Stimulated activated CD8-positive, alpha-beta memory T cell treated with anti-CD3 and anti-CD28 coated beads, Interleukin-4, amount 100 ng/mL, for 24 hours (primary cell): ENCODE measurements at places on chromosomes 3 and 15.

GRCh38 chr15:40493089-40493840, 22.5 kb downstream of the CHST14 start:
- peak; percentile 11 for DNase-seq

DNA sequence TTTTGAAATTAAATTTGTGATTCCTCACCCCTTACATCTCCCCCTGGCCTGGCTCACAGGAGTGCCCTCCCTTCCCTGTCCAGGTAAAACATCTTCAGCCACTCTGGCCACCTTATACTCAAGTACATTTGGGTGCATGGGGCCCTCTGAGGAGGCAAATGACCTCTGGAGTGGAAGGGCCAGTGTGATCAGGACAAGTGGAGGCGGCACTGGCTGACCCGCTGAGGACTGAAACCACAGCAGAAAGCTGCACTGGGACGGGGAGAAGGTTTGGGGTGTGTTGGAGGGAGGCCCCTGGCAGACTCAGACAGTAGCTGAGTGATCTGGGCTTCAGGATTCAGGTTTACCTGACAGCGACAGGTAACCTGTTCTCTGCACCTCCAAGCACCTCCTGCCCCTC, 24.2 kb downstream of the HES1 start:
- DNase-seq, result no peak

DNA sequence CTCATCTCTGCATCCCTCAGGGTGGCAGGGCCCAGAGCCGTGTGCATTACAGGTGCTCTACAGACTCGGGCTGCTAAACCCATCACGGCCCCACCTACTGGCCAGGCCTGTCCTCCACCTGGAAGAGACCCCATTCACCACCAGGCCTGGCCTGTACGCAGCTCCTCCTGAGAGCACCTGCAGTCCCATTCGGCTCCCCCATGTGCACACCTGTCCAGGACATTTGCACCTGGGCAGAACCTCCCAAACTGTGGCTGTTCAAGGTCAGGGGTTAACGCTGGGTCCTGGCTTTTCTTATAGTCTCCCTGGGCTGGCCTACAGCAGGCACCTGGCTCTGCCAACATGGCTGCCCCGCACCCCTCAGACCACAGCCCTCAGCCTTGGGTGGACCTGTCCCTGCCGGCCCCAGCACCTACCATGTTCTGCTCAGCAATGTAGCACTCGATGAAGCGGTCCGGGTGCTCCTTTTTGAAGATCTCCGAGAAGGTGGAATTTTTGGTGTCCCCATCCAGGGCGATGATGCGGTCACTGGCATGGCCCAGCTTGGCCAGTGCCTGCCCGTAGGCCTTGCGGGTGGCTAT, 25.7 kb downstream of the TKT start:
- DNase-seq, result no peak

- no peak for DNase-seq
Observed at GRCh38 chr3:174613173-174613572, 246.0 kb upstream of the NAALADL2 start.

DNA sequence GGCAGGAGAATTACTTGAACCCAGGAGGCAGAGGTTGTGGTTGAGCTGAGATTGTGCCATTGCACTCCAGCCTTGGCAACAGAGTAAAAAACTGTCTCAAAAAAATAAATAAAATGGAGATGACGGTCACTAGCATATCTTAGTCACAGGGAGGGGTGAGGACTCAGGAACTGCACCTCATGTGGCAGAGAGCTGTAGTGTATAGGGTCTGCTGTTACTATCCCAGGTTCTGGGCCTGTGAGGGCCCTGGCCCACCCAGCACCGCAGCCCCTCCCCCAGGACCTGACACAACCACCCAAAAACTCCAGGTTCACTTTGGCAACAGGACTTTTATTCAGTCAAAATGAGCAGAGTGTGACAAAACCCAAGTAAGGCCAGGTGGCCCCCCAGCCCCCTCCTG, 22.3 kb downstream of the RNU5B-1 start:
- DNase-seq, result no peak

GRCh38 chr3:134354612-134355251, 19.5 kb downstream of the AMOTL2 start:
- DNase-seq, result no peak

- no peak for DNase-seq
Observed at GRCh38 chr3:47002171-47003055, 22.9 kb downstream of the NBEAL2 start.

GRCh38 chr3:128311441-128311844, 155.2 kb downstream of the DNAJB8 start:
- no peak for DNase-seq

DNA sequence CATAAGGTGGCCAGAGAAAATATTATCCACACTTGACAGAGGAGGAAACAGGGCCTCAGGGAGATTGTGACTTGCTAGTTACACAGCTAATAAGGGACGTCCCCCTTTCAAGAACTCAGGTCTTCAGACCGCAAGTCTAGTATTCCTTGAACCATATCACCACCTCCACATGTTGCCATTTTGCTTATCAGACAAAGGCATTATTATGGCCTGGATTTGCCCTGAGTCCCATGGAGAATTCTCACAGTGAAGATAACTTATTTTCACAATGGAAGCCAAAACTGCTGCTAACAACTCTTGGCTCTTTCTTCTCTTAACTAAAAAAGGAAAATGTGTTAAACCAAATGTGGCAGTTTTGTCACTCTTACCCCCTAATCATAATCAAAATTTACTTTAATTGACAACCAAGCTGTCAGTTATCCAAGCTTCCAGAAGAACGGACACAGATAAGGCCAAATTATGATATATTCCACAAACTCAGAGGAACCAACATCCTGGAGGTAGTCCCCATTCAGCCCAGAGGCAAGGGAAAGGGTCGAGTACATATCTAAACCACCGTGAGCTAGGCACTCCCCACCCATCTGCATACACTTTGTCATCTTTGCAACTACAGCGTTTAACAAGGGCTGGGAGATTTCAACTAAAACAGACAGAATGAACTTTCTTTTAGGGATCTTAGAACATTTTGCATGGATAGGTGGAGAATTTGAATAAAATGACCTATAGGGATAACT, 63.6 kb upstream of the THBS1 start:
- no peak for DNase-seq

GRCh38 chr15:100835636-100836035, 44.0 kb upstream of the ALDH1A3 start:
- DNase-seq, result no peak

- no peak for DNase-seq
Observed at GRCh38 chr3:123002100-123002748, 25.3 kb downstream of the SEMA5B start.
